GM12878 (cell line): ENCODE measurements at places on chromosomes 16 and 17. TPM values are rescaled to one million over a fixed set of nuclear protein-coding genes. Genes with fewer than 3 reads are reported as not detected.

GRCh38 chr17:48615963-48616716, 1.0 kb upstream of the HOXB8 start:
- H3K4me3 ChIP-seq, result no peak overlapping the region
- no peaks in the 10 kb centered on the region for H3K36me3 ChIP-seq
- H3K27me3 ChIP-seq, result peaks cover 31% of the 10 kb centered on the region

Gene CAPNS2
- not detected in 2 replicates for total RNA-seq

DNA sequence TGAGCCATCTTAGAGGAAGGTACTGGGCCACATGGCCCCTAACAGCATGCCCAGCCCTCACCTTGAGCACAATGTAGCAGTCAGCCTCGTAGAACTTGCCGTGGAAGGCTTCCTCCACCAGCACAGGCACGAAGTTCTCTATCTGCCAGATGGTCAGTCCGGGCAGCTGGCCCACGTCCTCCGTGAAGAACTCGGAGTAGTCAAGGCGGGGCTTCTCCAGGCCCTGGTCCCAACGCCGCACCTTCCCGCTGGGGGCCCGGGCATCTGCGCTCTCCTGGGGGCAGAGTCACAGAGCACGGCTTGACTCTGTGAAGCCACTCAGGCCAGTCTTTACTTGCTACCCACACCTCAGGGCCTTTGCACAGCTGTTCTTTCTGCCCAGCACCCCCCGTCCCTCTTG, 7.3 kb downstream of the FLII start:
- DNase-seq, result no peak
- no peak overlapping the region for H3K27ac ChIP-seq
- no peaks in the 10 kb centered on the region for H3K4me1 ChIP-seq

- no peak for DNase-seq
- no peak overlapping the region for H3K27ac ChIP-seq
- H3K36me3 ChIP-seq, result peaks cover 4% of the 10 kb centered on the region; the same call in 1 of the 2 replicates
- H3K27me3 ChIP-seq, result no peaks in the 10 kb centered on the region
Measured at GRCh38 chr17:82236142-82236971, 7.5 kb downstream of the SLC16A3 start.

Gene USP22
- 200 and 218 TPM in 2 replicates for total RNA-seq

- peaks cover 14% of the 10 kb centered on the region for H3K4me1 ChIP-seq
- peaks cover 2% of the 10 kb centered on the region for H3K27me3 ChIP-seq
- no peak for DNase-seq
Measured at GRCh38 chr17:76235883-76236282, 4.4 kb downstream of the RNF157 start.

- no peak overlapping the region for H3K27ac ChIP-seq
- H3K4me1 ChIP-seq, result peaks cover 12% of the 10 kb centered on the region
- H3K36me3 ChIP-seq, result no peaks in the 10 kb centered on the region
- H3K4me3 ChIP-seq, result no peak overlapping the region
- DNase-seq, result no peak
- H3K27me3 ChIP-seq, result no peaks in the 10 kb centered on the region
Measured at GRCh38 chr17:57747221-57748017, 2.3 kb upstream of the CCDC182 start.
